ENCODE measurements at places on chromosomes 5 and 9.

- DNase-seq = no peak
These were observed 87.5 kb downstream of the TRPM6 start for GRCh38 chr9:74800226-74800625.

DNA sequence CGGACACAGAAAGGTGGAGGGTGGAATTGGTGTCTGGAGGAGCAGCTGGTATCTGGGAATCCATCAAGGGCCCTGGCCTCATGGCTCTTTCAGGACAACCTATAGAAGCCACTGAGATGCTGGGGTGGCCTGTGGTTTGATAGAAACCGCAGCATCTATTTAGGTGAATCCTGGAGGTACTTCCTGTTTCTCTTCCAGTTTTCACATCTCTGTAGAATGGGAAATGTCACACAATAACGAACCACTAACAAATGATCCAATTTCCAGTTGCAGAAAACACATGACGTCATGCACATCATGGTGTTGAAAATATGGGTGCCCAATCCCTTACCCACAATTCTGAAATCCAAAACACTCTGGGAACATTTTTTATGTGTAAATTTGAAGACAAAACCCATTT is 52.2 kb downstream of the ROPN1L start:
- DNase-seq = no peak

- DNase-seq = no peak
These were observed 1.0 kb downstream of the GGTA1 start for GRCh38 chr9:121498487-121499176.

GRCh38 chr5:78291687-78292086 is 2.8 kb downstream of the AP3B1 start:
- DNase-seq = no peak

DNA sequence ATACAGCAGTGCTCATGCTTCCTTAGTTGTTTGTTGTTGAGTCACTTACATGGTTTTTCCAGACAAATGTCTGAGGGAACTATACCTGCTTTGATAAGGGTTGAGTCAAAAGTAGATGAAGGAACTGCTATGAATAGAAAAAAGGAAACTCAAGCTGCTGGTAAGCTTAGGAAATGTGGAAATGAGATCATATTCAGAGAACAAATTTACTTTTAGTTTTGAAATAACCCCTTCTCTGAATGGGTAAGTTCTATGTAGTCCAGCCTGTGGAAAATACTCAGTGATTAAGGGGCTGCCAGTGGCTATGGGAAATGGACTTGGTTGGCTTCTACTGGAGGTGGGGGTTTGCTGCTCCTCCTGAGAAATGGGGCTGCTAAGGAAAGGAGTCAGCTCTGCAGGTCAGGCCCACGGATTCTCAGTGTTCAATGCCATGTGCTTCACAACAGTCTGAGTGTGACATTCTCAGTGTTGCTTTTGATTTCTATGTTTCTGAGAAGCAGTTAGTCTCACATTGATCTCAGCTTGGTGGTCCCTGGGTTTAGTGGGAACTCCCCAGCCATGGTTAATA is 47.7 kb upstream of the GLRX start:
- DNase-seq = peak; percentile 40

GRCh38 chr5:143957455-143957854 is 145.5 kb downstream of the HMHB1 start:
- DNase-seq = no peak

- no peak for DNase-seq
These were observed 35.8 kb upstream of the TLX3 start for GRCh38 chr5:171272996-171273970.

DNA sequence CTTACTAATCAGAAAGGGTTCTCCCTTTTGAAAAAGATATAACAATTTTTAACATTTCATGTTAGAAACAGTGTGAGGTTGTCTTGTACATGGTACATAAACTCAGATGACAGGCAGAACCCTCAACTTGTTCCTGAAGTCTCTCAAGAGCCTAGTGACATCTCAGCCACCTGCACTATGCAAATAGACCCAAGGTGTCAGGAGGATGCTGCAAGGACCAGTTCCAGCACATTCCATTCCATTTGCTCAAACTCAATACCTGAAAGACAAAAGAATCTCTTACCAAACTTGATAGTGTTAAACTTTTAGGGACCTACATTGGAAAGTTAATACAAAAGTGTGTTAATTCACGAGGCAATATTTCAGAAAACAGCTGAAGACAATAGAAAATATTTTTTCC is 544.6 kb downstream of the CETN3 start:
- DNase-seq = no peak

DNA sequence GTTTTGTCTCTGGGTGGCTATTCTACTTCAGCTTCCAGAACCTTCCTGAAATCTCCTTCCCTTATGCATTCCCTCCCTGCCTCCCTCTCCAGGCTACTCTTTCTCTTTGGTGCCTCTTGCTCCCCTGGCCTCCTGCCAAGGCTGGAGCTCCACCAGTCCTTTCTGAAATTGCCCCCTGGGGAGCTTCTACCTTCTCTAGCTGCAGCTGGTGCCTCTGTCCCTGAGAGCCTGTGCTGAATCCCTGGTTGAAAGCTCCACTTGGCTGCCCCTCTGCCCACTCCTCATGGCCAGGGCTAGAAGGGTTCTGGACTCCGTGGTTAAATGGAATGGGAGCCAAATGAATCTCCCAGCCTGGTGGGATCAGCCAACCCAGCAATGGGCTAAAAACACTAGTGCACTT is 80.1 kb downstream of the COL15A1 start:
- DNase-seq = no peak

DNA sequence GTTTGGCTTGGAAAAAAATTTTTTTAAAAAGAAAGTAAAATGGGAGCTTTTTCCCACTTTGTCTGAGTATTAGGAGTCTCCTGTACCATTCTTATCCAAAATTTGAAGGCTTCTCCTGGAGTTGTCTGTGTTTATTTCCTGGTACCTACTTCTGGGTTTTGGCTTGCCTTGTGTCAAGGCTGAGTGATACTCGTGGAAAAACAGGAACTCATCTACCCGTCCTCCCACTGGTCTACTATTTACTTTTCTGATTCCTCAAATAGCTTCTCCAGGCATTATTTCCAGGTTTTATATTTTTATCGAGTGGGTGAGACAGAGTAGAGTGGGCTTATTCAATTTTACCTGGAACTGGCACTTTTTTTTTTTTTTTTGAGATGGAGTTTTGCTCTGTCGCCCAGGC is 99.4 kb downstream of the RMI1 start:
- DNase-seq = no peak

GRCh38 chr9:134644725-134645606 is 3.4 kb downstream of the COL5A1 start:
- DNase-seq = no peak

DNA sequence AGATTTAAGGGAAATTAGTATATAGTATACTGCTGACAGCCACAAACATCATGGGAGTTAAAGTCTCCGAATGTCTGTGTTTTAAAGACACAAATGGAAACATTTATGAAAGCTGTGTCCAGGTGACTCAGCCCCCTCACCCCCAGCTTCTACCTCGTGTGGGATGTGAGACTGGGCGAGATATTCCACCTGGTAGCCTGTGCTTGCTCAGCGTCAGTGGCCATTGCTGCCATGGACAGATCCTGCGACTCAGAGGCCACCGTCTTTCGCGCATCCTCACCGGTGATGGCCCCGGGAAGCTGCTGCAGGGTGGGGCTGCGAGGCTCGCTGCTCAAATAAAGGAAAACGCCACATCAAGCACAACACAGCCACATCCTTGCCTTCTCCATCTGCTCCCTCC is 31.2 kb upstream of the EXOC3 start:
- DNase-seq = no peak

DNA sequence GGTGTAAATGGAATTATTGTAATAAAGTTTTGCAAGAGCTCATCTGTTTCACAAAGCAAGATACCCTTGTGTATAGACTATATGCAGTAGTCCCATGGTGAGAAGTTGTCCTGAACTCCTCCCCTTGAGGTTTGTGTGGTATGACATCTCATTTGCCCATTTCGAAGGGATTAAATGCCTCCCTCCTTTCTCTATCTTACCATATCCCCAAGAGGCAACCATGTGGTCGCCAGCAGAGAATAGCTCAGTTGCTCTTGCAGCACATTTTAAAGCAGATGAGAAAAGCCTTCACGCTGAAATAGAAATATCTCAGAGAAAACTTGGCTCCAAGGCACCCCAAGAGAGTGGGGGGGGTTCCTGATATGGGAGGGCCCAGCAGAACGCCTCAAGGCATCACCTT is 4.6 kb downstream of the SEMA6A start:
- DNase-seq = no peak

DNA sequence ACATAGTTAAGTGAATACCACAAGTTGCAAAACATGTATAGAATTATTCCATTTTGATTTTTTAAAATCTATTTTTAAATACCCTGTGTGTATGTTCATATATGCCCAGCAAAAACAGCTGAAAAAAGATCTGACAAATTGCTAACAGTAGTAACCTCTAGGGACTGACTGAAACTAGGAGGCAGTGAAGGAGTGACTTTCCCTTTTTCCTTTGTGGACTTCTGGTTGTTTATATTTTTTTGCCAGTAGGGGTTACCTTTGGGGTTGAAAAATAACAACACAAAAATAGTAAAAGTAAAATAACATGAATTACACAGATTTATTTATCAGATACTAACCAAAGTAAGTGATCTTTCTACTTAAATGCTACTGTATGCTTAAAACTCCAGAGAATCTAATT is 2.9 kb downstream of the MEGF9 start:
- DNase-seq = no peak

DNA sequence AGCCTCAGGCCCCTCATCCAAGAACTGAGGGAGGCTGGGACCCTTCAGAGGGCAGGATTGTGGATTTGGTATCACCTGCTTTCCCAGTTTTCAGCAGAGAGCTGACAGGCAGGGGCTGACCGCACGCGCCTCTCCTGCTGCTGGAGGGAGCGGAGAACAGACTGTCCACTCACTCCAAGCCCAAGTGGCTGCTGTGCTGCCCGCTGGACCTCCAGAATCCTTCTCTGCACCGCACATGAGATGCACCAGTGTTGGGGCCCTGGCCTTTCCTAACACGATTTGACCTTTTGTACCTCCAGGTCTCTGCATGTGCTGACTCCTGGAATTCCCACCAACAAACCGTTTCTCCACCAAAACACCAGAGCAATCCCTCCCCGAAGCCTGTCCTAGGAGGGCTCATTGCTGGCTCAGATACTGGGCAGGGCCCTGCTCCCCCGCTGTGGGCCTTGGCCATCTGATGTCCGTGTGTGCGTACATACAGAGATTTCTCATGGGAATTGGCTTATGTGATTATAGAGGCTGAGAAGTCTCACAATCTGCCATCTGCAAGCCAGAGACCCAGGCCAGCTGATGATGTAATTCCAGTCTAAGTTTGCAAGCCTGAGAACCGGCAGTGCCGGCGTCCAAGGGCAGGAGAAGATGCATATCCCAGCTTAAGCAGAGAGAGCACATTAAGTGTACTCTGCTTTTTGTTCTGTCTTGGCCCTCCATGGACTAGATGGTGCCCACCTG is 141.7 kb downstream of the GADD45G start:
- DNase-seq = no peak

DNA sequence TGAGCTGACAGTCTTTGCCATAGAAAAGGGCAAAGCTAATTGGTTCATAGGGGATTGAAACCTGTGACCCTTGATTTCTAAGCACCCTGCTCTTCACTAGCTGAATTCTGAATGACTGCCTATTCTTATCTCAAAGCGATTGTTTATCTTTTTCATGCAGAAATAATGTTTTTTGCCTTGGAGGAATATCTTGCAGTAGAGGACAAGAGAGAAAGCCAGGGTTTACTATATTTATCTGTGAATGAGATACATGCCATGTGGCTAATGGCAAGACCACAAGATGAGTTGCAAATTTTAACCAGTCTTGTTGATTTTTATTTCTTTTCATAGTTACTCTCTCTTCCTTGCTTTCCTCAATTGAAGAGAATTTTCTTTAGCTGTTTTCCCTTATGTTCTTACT is 185.0 kb downstream of the CNTLN start:
- DNase-seq = no peak

DNA sequence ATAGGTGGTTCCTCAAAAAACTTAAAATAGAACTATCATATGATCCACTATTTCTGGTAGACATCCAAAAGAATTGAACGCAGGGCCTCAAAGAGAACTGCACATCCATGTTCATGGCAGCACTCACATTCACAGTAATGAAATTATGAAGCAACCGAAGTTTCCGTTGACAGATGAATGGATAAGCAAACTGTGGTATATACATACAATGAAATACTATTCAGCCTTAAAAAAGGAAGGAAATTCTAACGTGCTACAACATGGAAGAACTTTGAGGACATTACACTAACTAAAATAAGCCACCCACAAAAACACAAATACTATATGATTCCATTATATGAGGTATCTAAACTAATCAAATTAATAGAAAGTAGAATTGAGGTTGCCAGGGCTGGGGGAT is 18.5 kb downstream of the CENPK start:
- DNase-seq = no peak

- DNase-seq = no peak
These were observed 89.3 kb downstream of the ZCCHC7 start for GRCh38 chr9:37209431-37210386.

- no peak for DNase-seq
These were observed 1379.9 kb downstream of the EFNA5 start for GRCh38 chr5:106290841-106291240.

GRCh38 chr9:34971146-34971811 is 13.2 kb downstream of the PHF24 start:
- DNase-seq = no peak

DNA sequence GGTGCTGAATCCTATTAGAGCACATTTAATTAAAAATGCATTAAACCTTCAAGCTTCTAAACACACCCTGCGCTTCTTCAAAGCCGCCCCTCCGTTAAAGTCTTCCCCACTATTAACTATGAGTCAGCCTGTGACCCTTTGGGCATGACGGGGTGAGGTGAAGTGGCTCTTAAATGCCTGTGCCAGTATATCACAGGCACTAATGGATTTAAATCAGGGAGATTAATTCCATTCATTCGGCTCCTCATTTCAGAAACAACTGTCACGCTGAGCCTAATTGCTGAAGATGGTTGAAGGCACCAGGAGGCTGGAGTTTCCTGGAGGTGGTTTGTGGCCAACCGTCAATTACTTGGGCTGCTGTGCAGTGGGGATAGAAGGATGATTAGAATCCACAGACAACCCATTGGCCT is 192.6 kb upstream of the MSX2 start:
- no peak for DNase-seq

- no peak for DNase-seq
These were observed 324.5 kb downstream of the SLIT3 start for GRCh38 chr5:168976311-168976970.
